ENCODE measurements at places on chromosomes 2 and 18. TPM values are rescaled to one million over a fixed set of nuclear protein-coding genes. Genes with fewer than 3 reads are reported as not detected.

Gene DSEL
- polyA plus RNA-seq: 14.9 TPM

Gene KLHL30
- polyA plus RNA-seq: 13.1 TPM

Gene CDH20
- 1.7 TPM for polyA plus RNA-seq

Gene COL4A4
- polyA plus RNA-seq: 0.16 TPM

- no peak for DNase-seq
Observed at GRCh38 chr2:232336241-232336736, 42.3 kb upstream of the ALPP start.

DNA sequence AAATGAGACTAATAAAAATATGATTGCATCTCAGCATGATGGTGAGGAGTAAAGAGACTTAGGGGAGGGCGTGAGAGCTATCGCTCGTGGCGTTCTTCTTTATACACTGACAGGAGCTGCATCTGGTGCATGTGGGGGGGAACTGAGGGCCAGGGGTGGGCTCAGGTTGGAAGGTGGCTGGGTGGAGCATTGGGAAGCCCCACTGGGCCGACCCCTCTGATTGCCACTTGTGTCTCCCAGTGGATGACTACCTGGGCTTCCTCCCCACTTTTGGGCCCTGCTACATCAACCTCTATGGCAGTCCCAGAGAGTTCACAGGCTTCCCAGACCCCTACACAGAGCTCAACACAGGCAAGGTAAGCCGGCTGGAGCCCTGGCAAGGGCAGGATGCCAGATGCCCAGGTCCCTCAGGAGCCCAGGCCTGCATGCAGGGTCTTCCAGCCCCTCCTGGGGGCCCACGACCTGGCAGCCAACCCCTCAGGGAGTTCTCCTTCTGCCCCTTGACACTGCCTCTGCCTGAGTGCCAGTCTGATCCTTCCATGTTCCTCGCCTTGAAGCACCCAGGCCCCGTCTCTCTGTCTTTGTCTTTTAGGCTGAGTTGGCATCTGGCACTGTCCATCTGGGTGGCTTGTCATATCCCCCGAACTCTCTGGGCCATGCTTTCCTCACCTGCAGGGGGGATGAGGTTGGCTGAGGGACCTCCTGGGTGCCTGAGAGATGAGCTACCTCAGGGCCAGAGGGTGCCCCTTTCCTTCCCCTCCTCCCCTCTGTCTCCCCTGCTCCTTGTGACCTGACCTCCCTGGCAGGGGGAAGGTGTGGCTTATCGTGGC lies 97.7 kb downstream of the DYSF start:
- no peak for DNase-seq

GRCh38 chr2:68152681-68153347 lies 4.9 kb upstream of the PNO1 start:
- no peak for DNase-seq

DNA sequence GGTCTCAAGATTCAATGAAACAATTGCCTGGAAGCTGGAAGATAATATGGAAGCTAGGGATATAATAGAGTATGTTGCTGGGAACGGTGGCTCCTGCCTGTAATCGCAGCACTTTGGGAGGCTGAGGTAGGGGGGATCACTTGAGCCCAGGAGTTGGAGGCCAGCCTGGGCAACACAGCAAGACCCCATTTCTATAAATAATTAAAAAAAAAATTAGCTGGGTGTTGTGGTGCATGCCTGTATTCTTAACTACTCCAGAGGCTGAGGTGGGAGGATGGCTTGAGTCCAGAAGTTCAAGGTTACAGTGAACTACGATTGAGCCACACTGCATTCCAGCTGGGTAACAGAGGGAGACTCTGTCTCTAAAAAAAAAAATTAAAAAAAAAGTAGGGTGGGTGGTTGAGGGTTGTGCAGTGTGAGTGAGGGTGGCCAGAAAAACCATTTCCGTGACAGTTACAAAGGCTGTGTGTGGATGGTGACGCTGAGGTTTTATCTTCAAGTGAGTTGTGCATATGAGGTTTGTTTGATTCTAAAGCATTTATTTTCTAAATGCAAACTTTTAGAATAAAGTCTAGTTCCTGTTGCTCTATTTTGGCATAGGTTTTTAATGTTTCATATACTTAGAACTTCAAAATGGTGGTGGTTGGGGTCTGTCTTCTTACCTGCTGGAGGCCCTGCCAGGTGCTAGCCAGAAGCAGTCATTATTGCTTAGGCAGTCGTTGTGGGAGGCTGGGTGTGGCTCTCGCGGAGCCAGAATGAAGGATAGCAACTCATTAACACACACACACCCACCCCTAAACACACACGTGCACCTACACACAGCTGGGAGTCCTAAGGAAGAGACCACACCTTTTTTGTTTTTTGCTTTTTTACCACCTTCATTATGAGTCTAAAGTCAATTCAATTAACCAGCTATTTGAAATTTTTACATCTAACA lies 4.7 kb upstream of the IL1R2 start:
- DNase-seq: no peak

DNA sequence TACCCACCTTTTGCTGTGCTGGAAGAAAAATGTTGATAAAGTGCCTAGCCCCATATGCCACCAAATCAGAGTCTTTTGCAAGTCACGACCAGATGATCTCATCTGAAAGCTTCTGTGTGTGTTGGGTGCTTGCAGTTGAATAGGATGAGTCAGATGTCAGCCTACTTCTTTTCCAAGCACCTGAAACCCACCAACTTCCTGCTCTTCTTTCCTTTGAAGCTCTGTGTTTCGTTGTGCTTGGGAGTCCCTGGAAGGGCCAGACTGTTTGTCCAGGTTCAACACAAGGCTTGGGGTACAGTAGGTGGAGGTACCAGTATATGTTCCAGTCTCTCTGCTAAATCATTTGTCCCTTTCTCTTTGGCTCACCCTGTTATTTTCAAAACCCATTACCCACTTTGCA lies 36.8 kb upstream of the LCLAT1 start:
- DNase-seq: no peak

DNA sequence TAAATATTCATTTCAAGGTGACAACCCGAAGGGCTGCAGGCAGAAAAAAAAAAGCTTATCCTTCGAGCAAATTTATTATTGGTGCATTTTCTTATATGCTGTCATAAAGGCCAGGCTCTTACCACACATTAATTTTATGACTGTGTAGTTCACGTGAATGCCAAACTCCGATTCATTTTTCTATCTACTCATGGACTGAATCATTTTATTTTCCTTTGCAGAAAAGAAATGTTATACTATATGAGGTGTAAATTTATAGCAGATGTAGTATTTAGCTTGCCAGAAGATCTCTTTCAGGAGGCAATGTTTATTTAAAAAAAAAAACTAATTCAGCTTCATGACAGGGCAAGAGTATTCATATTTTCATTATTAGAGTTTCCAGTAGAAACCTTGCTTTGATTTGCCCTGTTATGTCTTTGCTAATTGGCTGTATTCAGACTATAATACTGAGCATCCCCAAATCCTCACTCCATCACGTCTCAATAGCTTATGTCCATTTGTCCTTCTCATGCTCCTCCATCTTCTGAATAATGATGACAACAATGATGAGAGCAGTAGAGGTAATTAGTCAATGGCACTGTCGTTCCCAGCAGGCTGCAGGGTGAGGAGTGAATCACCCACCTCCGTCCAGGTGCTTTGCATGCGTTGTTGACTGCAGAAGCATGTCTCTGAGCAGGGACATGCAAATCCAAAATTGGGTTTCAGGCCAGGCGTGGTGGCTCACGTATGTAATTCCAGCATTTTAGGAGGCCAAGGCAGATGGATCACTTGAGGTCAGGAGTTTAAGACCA lies 101.1 kb upstream of the RAB12 start:
- no peak for DNase-seq

- DNase-seq: no peak
Observed at GRCh38 chr2:121536347-121536746, 5.7 kb downstream of the RNU4ATAC start.

All from muscle of back (tissue), 13 donors.